ENCODE measurements at places on chromosomes 16 and 17.

DNA sequence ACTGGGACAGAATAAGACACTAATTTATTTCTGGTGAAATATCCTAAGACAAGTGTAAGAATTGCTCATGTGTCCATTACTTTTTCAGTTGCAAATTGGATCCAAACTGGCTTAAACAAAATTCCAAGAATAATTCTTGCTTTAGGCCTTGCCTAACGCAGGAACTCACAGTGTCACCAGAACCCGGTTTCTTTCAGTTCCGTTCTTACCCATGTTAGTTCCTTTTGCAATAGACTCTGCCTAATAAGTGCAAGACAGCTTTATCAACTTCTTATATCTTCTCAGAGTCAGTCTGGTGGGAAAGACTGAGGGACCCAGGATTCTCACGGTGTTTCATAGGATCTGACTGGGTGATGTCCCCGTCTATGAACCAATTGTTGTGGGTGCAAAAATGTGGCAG is 24.7 kb downstream of the GDE1 start:
- no peak for DNase-seq

- DNase-seq, result no peak
Measured at GRCh38 chr17:48231995-48232959, 124.7 kb downstream of the SNX11 start.

DNA sequence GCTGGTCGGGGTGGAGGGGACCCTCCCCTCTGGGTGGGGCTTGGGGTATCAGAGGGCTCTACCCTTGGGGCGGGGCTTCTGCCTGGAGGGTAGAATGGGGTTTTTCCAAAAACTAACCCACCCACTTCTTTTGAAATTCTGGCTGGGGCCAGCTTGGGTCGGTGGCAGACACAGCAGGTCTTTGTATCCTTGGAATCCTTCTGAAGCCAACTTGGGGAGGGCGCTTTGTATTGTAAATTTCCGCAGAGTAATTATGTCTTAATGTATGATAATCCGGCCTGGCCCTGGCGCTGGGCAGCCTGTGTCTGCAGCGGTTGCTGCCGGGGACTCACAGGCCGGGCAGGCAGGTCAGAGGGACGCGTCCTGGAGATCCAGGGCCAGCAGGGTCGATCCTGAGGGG is 33.9 kb upstream of the GSE1 start:
- DNase-seq, result no peak

GRCh38 chr17:62650587-62650986 is 23.1 kb downstream of the MRC2 start:
- no peak for DNase-seq

DNA sequence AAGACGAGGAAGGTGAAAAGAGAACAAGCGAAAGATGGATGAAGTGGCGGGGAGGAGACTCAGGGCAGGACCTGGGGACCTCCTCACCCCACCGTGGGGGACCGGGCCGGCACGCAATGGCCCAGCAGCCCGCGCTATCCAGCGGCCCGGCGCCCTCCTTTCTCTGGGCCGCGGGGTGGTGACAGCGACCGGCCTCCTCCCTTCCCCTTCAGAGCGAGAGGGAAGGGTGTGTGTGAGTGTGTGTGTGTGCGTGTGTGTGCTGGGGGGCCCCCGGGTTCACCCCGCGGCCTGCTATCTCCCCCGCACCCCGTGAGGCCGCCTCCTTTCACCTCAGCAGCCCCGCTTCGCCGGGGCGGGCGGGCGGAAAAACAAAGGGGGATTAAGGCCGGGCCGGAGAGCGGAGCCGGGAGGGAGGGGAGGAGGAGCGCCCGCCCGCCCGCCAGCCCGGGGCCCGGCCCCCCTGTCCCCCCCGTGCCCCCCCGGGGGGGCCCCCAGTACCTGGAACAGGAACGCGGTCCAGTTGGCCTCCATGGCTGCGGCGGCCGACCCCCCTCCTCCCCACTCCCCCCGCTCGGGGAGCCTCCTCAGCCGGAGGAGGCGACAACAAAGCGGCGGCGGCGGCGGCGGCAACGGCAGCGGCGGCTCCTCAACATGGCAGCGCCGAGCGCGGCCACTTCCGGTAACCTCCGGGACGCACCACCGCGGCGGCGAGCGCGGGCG is at the start of gene VEZF1:
TSS of gene VEZF1 (minus strand) at position 674 of the 720 bp plus-strand sequence. CDS start at position 531, 143 bp downstream.
- peak; percentile 85 for DNase-seq

DNA sequence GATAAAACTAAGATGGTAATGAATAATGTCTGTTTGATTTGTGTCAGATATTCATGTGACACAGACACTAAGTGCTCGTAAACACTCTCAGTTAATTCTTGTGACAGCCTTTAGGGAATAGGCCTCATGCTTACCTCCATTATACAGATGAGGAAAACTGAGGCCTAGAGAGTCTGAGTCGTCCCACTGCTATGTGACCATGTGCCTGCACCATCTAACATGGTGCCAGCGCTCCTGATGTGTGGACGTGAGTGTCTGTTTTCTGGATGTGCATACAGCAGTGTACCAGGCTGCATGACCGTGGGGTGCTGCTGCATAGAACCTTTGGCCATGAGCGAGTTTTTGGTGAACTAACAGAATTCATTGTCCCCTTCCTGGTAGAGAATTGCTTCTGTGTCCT is 61.8 kb downstream of the MPRIP start:
- DNase-seq, result no peak

DNA sequence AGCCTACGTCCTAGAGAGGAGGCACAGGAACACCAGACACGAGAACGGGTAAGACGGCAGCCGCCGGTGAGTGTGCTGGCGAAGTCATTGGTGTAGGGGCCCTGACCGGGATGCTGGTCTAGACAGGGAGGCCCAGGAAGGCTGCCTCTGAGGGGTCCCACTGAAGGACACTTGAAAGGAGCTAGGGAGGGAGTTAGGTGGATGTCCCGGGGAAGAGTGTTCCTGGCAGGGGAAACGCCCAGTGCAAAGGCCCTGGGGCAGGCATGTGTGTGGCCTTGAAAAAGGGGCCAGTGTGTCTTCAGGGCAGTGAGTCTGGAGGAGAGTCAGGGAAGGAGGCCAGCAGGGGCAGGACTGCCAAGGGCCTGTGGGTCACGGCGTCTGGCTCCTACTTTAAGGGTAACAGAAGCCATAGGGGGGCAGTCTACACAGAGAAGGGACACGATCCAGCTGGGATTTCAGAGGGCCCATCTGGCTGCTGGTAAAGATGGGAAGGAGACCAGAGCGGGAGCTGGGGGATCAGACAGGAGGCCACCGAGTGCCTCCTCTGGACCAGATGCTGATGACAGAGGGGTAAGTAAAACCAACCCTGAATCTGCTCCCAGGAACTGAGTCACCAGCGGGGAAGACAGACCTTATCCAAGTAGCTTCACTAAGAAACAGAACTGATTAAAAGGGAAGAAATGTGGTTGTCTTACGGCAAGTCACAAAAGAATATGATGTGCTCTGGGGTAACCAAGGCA is 115.9 kb downstream of the LITAF start:
- no peak for DNase-seq

- DNase-seq, result no peak
Measured at GRCh38 chr17:48611681-48612455, 1.1 kb upstream of the HOXB7 start.

DNA sequence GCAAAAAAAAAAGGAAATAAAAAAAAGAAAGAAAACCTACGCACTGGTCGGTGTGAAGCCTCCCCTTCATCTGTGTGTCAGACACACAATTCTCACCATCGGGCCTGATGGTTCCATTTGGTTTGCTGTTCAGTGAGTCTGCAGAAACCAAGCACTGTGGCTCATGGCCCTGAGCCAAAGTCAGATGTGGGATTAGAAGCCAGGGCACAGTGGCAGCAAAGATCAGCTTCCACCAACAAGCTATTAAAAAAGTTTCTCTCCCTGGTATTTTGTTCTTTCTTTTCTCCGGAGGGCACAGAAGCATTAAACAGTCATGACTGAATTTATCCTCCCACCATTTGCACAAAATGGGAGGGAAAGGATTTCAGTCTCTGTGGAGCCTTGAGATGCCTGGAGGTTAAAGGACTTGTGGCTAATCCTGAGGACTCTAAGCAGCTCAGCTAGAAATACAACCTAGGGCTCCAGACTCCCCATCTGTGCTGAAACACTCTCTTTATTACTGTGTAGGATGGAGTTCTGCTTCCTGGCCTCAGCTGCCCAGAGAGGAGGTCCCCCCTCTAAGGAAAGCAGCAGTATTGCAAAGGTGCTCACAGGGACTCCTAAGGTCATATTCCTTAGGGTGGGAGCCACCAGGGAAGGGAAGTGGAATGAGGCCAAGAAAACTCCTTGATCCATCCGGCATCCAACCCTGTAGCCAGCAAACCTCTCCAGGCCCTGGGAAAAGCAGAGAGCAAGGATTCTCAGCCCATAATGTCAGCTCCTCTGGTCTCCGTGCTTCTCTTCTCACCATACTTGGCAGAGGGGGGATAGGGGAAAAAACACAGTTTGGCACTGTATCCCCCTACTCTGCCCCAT is 28.2 kb downstream of the SLC39A11 start:
- no peak for DNase-seq

DNA sequence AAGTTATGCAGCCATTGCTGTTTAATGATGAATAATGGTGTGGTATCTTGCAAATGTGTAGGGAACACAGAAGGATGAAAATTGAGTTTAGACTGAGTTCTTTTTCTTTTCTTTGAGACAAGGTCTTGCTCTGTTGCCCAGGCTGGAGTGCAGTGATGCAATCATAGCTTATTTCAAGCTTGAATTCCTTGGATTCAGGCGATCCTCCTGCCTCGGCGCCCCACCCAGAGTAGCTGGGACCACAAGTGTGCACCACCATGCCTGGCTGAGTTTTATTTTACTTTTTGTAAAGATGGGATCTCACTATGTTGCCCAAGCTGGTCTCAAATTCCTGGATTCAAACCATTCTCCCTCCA is 74.6 kb upstream of the TBC1D3K start:
- no peak for DNase-seq

GRCh38 chr16:2003827-2004641 is 5.6 kb downstream of the ZNF598 start:
- peak; percentile 94 for DNase-seq

GRCh38 chr16:370979-371514 is 709 bp upstream of the MRPL28 start:
- DNase-seq, result no peak

DNA sequence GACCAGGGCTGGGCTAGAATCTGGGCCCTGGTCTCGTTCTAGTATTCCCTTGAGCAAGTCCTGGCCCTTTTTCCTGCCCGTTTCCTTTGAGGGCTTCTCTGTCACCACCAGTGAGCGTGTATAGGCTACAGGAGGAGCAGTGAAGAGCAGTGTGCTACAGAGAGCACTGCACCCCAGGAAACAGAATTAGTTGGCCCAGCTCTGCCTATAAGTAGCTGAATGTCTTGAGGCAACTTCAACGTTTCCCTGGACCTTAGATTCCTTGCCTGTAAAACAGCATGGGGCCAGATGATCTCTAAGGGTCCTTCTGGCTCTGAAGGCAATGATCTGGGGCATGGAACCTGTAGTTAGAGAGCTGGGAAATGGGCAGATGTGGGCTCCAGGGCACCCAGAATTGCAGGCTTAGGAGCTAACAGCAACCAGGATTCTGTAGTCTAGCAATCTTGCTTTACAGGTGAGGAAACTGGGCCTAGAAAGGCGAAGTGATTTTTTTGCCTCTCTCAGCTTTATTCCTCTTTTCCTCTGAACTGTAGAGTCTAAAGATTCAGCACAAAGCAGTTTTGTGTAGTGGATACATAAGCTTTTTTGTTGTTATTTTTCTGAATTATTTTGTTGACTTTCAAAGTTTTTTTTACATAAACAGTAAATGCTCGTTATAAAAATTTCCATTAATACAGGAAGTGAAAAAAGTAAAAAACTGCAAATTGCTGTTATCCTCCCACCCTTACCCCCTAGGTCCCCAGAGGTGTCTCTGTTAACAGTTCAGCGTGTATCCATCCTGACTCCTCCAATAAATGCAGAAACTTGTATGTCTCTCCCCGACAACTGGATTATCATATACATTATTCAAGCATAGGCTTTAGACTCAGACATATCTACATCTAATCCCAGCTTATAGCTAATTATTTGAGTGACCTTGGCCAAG is 1.7 kb upstream of the MYL4 start:
- DNase-seq, result no peak

- DNase-seq, result no peak
Measured at GRCh38 chr17:9521062-9521461, 54.6 kb downstream of the STX8 start.

GRCh38 chr16:87074641-87075318 is 242.4 kb downstream of the C16orf95 start:
- DNase-seq, result no peak

- no peak for DNase-seq
Measured at GRCh38 chr16:90028985-90029384, 9.7 kb upstream of the DBNDD1 start.

DNA sequence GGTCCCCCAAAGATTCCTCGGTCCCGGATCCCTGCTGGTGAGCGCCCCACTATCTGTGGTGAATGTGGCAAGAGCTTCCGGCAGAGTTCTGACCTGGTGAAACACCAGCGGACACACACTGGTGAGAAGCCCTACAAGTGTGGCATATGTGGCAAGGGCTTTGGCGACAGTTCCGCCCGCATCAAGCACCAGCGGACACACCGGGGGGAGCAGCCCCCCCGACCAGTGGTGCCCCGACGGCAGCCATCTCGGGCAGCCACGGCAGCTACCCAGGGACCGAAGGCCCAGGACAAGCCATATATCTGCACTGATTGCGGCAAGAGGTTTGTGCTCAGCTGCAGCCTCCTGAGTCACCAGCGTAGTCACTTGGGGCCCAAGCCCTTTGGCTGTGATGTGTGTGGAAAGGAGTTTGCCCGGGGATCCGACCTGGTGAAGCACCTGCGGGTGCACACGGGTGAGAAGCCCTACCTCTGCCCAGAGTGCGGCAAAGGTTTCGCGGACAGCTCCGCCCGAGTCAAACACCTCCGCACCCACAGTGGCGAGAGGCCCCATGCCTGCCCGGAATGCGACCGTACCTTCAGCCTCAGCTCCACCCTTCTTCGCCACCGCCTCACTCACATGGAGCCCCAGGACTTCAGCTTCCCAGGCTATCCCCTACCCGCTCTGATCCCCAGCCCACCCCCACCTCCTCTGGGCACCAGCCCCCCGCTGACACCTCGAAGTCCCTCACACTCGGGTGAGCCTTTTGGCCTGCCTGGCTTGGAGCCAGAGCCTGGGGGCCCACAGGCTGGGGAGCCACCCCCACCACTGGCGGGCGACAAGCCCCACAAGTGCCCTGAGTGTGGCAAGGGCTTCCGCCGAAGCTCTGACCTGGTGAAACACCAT is 2.8 kb downstream of the ZNF48 start:
- DNase-seq, result no peak

DNA sequence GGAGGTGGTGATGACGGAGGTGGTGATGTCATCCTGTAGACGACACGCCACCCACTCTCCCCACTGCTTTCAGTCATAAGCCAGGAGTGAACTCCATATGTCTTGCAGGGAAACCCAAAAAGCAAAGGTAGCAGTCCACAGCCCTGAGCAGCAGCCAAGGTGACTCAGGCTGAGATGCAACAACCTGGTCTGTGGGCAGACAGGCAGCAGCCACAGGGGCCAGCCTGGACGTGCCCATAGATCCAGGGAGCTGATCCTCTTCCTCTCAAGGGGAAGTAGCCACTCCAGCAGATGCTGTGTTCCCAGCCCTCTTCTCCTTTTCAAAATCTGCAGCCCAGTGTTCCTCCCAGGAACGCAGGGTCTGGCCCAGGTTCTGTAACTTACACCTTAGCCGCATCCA is 17.3 kb upstream of the CIITA start:
- no peak for DNase-seq
